Midbrain (tissue), 1 donor: ENCODE measurements at places on chromosomes 13 and 19.

DNA sequence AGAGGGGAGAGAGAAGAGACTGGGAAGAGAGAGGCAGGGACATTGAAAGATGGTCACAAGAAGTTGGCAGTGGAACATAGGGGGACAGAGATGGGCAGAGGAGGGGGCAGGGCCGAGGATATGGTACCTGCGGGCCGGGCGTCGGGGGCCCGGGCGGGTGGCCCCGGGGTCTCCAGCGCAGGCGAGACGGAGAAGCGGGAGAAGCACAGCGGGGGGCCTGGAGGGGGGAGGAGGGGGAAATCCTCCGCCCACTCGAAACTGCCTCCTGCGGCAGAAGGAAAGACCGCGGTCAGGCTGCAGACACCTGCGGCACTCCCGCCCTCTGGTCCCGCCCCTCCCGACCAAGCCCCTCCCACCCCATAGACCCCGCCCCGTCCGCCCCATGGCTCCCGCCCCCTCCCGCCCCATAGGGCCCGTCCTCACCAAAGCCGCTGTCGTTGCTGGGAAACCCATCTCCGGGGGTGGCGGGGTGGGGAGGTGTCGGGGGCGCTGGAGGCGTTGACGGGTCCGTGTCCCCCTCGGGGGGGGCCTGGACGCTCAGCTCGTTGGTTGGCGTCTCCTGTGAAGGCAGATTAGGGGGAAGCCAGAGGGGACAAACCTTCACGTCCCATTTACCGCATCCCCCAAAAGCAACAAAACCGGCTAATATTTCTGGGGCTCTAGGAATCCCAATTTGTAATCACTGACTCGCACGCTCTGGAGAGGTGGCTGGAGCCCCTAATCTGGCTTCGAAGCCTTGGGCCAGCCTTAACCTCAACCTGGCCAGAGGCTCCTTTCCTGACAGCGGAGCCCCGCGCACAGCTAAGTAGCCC lies 20.4 kb downstream of the LMTK3 start:
- DNase-seq = no peak

DNA sequence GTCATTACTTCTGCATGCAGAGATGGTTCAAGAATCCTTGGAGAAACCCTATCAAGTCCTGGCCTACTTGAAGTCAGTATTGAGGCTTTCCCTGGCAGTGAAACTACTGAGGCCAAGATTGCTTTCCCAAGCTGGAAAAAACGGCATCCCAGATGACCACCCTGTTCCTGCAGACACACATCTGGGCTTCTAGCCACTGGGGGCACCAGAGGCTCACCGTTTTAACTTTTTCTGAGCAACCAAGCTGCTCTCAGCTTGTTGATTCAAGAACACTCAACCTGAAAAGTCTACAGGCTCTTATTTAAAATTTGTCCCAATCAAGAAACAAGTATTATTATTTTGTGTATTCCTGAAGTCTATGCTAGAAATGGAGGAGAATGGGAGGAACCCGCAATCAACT lies 66.6 kb downstream of the SPRYD7 start:
- DNase-seq = no peak

GRCh38 chr19:10593820-10594637 lies 6.9 kb upstream of the AP1M2 start:
- DNase-seq = peak; percentile 59

DNA sequence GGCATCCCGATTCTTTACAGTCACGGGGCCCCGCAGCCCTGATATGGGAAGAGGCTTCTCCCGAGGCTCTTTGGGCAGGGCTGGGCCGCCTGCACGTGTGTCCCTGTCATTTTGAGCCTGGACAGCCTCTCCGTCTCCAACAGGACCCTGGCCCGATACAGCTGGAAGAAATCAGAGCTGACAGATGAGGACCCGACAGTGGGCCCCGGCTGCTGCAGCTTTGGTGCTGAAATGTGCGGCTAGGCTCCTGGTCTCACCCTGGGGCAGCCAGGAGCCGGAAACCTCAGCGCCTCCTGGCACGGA lies 3.2 kb downstream of the PIAS4 start:
- no peak for DNase-seq

DNA sequence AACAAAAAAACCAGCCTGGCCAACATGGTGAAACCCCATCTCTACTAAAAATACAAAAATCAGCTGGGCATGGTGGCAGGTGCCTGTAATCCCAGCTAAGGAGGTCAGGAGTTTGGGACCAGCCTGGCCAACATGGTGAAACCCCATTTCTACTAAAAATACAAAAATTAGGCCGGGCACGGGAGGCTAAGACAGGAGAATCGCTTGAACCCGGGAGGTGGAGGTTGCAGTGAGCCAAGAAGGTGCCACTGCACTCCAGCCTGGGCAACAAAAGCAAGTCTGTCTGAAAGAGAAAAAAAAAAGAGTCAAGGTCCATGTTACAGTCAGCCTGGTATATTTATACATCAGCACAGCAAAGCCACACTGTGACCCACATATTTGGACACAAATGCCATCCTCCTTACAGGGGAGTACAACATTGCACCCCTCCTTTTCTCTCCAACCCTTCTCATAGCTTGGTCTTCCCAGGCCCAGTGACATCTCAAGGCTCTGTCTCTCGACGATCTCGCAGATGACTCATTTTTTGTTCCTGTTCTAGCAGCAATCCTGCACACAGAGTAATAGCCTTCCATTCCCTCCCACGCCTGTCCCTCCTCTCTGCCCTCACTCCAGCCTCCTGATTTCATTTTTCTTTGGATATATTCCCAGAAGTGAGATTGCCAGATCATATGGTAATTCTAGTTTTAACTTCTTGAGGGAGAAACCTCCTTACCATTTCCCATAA lies 21.0 kb upstream of the DPP9 start:
- DNase-seq = peak; percentile 3

DNA sequence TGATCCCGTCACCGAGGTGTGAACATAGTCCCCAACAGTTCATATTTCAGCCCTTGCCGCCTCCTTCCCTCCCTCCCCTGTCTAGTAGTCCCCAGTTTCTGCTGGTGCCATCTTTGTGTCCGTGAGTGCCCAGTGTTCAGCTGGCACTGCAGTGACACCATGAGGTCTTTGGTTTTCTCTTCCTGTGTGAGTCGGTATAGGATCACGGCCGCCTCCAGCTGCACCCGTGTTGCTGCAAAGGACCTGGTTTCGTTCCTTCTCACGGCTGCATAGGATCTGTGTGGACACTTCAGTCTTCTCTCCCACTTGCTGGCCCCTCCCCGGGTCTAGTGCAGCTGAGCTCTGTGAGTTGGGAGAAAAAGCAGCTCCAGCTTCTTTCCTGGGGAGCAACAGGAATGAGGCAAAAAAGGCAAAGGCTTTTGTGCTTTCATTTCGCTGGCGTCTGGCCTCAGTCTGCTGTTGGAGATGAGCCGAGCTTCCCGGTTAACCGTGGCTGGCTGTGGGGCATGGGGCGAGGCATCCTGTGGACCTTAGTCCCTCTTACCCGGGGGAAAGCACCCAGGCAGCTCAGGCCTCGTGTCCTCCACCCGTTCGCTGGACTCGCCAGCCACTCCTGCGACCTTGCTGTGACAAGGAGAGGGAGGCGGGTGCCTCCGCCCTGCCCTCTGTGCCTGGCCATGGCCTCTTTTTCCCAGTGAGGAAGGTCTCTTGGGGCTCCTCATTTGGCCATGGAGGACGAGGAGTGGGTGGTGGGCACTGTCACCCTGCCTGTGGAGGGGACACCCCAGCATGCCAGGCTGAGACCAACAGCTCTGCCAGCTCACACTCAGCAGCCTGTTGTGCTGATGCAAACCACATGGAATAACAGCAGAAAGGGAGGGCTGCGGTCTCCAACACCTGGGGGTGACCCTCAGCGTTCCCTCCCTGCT lies 196.5 kb downstream of the TEX29 start:
- DNase-seq = no peak

DNA sequence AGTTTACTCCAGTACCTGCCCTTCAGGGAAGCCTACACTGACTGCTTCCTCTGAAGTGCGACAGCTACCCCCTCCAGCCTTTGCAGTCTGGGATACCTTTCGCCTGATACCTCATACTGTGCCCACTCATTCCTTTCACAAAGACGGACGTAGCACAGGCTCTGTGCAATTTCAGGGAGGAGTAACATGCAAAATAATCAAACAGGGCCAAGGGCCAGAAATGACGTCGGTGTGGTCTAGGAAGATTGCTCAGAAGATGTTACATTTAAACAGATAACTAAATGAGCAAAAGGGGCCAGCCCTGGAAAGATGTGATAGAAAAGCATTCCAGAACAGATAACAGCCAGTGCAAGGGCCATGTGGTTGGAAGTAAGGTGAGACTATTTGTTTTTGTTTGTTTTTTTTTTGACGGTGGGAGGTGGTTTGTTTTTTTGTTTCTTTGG lies 6.6 kb upstream of the DDX39A start:
- DNase-seq = no peak

DNA sequence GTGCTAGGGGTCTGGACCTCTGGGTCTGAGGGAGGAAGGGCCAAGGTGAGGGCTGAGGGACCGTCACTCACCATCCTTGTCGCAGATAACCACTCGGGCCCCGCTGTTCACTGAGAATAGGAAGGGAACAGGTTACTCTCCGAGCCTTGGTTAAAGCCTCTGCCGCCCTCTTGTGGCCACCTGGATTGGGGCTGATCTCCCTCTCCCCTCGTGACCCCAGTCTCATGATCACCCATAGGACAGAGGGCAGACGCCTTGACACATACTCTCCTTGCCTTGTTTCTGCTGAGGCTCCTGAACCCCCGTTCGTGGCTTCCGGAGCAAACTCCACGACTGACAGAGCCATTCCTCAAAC lies 580 bp downstream of the HSD17B14 start:
- DNase-seq = peak; percentile 93

- DNase-seq = no peak
These were observed 27.8 kb upstream of the ATP12A start for GRCh38 chr13:24652359-24652758.

DNA sequence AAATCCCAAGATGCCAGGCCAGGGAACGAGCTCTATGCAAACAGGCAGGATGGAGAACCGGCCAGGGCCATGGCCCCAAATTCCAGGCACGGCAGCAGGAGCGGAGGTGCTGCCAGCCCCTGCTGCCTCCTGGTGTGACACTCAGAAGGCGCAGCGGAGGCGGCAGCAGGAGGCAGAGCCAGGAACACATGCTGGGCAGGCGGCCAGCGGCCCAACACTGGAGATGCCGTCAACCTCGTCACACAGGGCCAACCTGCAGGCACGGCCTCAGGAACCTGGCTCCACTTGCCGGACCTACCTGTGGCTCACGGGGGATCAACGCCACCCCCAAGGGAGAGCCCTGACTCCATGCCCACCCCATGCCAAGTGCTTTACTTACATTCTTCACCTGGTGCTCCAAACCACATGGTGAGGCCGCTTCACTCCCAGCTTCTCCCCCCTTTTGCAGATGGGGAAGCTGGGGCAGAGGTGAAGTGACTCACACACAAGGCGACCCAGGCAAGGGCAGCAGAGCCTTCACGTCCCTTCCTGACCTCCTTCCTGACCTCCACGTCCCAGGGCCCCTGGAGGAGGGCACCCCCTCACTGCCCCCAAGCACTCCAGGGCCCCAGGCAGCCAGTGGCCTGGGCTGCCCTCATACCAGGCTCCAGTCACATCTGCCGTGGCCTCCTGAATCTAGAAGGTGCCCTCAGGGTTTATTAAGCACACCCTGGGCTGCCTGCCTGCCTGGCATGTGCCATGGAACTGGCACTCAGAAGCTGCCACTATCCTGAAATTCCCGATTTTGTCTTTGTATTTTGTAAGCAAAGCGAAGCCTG lies 43.5 kb downstream of the GGACT start:
- no peak for DNase-seq

GRCh38 chr13:44171156-44171555 lies 202.5 kb upstream of the SERP2 start:
- DNase-seq = no peak

DNA sequence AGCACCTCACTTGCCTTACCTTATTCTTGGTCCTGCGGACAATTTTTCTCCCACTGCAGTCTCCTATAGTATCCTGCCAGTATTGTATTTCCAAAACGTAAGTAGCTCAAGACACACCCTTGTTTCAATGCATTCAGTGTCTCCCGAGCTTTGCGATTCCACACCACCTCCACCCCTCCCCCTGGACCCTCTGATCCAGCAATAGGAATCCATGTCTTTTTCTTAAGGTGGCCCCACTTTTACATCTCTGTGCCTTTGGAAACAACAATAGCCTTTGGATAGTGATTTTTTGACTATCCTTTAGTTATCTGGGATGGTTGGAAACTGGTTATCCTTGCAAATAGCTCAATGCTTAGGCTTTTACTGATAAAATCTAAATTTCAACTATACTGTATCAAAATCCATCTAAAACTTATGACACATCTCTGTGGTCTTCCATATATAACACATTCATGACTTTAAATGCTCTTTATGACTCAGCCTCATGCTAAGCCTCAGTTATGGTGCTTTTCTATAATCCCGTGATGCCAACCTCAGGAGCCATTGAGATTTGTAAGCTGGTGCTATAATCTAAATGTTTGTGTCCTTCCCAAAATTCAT lies 27.1 kb downstream of the FAM216B start:
- DNase-seq = no peak

DNA sequence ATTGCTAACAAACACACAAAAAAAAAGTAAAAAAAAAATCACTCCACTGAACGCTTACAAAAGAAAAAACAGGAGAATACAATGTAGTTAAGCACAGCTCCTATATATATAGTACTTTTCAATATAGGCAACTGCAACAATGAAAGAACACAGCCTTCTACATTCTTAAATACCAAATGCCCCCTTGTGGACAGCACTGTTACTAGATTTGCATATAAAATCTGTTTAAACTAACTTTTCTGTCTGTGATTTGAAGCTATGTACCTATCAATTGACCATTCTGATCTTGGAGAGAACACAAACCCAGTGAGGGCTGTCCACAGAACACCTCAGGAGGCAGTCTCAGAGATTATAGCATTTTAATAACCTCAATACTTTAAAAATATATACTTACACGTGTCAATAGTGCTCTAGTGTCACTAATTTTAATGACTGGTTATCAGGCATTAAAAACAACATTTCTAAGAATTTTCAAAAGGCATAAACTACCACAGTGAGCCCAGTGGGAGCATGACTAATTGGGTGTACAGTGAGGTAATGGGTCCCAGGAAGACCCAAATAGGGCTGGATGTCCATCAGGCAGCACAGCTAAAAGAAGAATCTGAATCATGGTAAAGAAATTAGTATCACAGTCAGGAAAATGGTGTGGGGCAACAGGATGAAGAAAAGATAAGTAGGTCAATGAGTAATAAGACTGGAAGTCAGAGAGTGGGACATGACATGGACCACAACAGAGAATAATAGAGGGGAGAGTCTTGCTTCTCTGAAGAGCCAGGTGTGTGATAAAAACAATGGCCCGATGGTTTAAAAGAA lies 22.2 kb downstream of the CCDC169 start:
- peak; percentile 42 for DNase-seq

DNA sequence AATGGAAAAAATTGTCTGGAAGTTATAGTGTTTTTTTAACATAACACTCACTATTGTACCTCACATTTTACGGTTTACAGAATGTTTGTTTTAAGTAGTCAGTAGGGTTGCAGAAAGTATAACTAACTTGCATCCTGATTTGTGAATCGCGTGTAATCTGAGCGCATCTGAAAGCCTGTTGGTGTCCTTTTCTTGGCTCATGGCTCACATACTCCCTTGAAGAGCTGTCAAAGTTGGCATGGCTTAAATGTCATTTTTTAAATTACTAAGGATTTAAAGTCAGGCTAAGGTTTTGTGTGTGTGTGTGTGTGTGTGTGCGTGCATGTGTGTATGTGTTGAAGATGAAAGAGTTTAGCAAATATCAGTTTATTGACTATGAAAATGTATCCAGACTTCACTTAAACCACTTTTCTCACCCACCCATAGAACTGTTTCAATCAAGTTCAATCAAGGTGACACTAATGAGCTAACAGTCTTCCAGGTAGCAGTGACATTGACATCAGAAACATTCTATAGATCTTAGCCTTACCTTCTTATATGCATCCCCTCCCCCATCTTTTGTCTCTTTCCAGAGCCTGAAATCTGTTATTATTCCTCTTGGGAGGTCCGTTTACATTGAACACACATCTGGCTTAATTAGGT lies 480.4 kb upstream of the SGCG start:
- no peak for DNase-seq

- no peak for DNase-seq
These were observed 231.5 kb upstream of the SPRY2 start for GRCh38 chr13:80572308-80572922.
